Mucosa of descending colon (tissue), 3 donors: ENCODE measurements at places on chromosomes 7 and 10. TPM values are rescaled to one million over a fixed set of nuclear protein-coding genes. Genes with fewer than 3 reads are reported as not detected.

The OR2A5 gene
- total RNA-seq, result not detected

The EMX2 gene
- total RNA-seq, result not detected

The PON1 gene
- total RNA-seq, result not detected

DNA sequence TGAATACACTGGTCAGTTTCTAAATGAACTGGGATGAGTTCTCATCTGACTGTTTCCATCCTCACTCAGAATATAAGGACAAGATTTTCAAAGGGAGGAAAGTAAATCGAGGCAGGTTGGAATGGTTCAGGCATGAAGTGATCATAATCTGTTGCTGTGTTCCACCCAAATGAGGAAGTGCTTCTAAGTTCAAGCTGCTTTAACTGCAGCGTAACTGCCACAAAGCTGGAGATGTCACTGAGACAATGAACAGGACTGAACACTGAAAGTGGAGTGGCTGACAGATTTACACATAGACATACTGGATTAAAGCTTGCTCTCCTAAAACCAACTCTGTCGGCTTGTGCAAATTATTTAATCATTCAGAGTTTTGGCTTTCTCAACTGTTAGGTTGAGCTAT lies 66.6 kb downstream of the GPR37 start:
- DNase-seq, result no peak

- no peak for DNase-seq
Measured at GRCh38 chr10:111158595-111158994, 81.8 kb downstream of the ADRA2A start.

DNA sequence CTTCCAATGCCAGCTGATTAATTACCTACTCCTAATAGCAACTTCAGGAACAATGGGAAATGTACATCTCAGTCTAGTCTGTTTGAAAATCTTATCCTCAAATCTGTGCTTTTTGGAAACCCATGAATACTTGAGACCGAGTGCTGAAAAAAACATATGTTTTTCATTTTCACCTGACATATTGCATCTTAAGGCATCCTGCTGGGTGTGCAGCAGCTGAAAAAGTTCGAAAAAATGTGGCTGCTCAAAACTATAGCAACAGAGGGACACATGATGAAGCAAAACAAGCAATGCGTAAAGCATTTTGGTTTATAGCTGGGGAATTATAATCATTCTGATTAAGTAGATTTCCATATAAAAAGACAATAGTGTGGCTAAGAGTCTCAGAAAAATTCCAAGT lies 218.0 kb downstream of the CREB5 start:
- DNase-seq, result no peak

DNA sequence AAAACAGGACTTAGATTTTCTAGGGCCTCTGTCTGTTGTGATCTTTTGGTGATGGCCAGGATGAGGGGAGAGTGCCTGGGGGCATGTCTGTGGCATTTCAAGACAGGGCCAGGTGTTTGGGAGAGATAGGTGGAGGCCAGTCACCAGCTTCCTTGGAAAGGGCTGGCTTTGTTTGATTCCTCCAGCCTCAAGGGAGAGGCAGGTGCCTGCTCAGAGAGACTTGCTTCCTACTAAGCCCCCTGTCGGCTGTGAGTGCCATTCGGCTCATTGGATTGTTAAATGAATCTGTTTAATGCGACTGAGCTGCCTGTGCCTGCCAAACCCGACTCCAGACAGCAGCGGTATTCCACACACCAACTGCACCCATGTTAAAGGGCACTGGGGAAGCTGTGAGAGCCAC lies 304.1 kb upstream of the COBL start:
- no peak for DNase-seq

GRCh38 chr7:66609176-66609575 lies 19.5 kb upstream of the KCTD7 start:
- no peak for DNase-seq

GRCh38 chr10:132110111-132110521 lies 44.4 kb downstream of the JAKMIP3 start:
- DNase-seq, result no peak

DNA sequence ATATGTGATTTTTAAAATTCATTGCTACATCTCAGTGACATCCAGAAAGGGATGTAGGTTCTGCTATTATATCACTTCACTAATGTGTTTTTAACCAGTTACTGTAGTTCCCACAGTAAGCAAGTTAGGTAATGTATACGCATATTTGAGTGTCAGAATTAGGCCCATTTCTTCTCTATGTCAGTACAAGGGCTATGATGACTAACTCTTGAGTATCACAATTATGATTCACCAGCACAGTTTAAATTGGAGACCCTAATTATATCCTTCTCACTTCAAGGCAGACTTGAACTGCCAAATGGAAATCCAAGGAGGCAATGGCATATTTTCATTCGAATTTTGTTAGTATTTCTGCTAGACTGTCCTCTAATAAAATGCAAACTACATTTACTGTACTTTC lies 23.6 kb downstream of the BZW2 start:
- DNase-seq, result no peak

DNA sequence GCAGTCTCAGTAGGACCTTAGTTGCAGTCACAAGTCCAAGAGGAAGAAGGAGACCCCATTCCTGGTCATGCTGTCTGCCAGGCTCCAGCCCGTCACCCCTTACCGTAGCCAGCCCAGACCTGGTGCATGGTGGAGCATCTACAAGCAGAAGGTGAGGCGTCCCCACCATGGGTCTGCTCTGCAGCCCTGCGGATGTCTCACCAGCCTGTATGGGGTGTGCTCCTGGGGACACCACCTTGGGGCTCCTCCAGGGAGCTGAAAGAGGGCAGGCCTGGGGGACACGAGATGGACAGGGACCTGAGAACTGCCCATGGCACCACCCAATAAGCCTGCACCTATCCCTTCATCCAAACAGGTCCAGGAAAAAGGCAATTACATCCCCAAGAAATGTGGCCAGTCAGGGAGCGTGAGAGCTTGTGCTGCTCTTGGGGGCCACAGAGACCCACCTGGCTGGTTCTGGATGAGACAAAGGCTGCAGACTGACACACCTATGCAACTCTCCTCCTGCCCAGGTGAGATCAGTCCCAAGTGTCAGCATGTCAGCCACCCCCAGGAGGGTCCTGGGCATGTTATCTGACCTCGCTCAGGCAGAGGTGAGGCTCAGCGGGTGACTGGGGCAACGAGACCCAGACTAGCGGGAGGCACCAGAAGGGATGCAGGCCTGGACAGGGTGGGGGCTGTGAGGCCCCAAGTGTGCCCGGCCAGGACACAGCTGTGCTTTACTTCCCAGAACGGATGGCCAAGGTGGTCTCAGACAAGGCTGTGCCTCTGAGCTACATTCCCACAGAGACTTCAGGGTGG lies 84.5 kb upstream of the RET start:
- DNase-seq, result no peak

DNA sequence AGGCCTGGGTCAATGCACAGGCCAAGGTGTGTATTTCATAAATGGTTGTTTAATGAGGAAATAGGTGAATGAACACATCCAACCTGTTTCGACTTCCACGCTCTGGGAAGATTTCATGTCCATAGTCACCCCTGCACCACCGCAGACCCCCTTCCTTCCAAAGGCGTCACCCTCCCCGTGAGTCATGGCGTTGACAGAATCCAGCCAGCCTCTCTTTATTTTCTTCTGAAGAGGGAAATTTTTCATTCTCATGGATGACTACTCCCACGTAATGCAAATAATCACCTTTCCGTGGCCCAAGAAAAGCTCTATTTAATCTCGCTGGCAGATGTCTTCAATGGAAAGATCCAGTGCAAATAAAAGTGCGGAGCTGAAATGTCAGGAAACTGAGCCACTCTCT lies 75.3 kb upstream of the FOXK1 start:
- no peak for DNase-seq
